ENCODE measurements at places on chromosomes 5 and 9.

- DNase-seq: no peak
These were observed 17.3 kb upstream of the ANKRD18B start for GRCh38 chr9:33506626-33507370.

DNA sequence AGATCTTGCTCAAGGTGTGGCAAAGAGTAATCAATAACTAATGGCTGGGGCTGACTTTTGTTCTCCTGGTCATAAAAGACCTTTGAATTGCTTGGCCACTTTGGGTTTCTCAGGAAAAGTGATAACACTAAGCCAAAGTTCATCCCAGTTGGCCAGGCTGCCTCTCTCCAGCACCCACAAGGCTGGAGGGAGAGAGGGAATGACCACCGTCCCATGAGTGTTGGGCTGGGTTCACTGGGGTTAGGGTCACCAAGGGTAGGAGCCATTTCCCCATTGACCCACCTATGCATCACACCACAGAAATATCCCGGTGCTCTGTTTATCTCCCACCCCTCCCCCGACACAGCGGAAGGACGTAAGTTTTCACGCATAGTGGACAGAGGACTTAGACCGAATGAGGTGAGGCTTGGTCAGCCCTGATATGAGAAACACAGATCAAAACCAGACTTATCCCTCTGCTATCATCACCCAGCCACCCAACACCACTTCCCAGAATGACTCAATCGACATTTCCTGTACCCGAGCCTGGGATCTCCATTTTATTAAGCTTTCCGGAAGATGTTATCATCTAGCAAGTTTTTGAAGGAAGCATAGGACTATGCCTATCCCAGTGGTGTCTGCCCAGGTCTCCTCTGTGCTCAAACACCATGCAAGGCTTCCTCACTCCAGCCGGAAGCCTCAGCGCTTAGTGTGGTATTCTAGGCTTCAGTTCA lies 27.0 kb upstream of the PPARGC1B start:
- no peak for DNase-seq

- DNase-seq: no peak
These were observed 33.0 kb downstream of the GOLGA2 start for GRCh38 chr9:128242828-128243214.

DNA sequence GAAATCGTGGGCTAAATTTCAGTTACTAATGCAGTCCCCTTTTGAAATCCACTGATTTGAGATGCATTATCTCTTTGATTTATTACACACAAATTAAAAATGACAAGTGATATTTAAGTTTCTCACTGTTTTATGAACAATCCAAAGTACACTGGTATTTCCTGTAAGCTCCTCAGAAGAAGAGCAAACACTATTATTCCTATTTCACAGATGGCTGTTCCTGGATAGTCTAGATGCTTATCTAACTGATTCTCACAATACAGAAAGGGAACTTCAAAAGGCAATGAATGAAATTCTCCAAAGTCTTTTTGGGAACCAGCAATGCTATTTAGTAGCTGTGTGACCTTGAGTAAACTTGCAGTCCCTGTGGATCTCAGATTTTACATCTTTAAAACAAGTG lies 404.7 kb upstream of the DAB2 start:
- DNase-seq: no peak

DNA sequence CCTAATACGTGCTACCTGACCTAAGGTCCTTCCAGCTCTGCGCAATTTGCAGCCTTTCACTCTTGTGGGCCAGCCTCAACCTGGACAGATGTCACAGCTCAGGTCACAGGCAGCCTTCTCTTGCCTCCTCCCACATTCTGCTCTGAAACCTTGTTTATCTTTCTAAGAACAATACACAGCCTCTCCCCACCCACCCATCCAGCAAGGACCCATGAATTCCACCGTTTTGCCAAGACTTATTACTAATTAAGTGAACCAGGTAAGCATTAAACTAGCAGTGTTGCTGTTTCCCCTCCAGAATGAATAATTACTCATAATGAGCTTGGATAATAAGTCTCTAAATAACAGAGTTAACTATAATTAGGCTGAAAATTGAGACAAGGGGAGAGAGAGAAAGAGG lies 11.0 kb downstream of the FABP6 start:
- DNase-seq: no peak

- DNase-seq: no peak
These were observed 352.6 kb downstream of the ADGRV1 start for GRCh38 chr5:90911169-90911568.

DNA sequence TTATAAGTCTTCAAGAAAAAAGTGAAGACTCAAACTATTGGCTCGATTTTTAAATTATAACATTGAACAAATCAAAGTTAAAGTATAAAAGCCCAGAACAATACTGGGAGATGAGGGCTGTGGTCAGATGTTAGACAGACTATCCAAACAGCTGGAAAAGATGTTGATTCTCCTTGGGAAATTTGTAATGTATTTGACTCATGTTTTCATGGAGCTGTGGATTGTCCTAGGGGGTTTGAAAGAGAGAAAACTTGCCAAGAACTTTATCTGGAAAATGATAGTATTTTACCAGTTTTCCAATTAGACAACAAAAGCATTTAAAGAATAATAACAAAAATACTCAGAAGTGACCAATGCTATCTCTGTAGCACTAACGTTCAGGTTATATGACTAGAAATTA lies 339.2 kb downstream of the ARL15 start:
- no peak for DNase-seq

DNA sequence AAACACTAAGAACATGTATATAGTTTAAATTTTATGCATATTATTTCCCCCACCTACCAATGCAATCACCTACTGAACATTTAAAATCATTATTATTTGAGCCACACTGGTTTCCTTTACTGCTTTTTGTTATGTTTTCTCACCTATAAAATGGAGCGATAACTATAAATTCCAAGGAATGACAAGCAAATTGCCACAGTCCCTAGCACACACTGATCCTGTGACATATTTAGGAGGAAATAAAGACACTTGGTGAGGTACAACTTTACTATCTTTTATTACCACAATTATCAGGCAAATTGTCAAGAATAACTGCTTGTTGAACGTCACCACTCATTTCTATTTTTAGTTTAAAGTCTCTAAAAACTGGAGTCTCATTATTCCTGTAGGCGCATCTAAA lies 1693.6 kb downstream of the EFNA5 start:
- DNase-seq: no peak

DNA sequence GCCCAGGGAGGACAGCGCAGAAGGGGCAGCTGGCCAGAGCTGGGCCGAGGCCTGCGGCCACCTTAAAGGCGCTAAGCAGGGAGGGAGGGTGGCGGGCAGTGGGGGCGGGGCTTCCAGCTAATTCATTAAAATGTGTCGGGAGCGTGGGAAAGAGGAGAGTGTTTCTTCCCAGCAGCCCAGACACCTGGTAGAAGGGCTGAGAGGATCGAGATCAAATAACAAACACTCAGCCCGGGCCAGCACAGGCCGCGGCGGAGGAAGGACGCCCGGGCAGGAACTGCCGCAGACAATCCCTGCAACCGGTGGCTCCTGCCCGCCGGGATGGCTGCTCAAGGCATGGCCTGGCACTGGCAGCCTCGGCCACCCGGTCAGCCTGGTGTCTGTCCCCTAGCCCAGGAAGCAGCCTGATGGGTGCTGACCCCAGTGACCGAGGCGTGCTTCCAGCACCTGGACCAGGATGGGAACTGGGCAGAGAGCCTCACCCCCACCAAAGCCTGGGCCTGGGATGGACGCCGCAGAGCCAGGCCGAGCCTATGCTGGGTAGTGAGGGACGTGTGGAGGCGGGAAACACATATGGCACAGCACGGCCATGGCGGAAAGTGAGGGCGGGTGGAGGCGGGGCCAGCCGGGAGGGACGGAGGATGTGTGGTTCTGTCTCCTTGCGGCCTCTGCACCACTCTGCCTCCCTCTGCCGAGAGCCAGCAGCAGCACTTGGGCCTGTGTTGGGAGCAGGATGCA lies 3.2 kb upstream of the NRARP start:
- DNase-seq: peak; percentile 34
